ENCODE measurements at places on chromosomes 12 and 14. TPM values are rescaled to one million over a fixed set of nuclear protein-coding genes. Genes with fewer than 3 reads are reported as not detected.

DNA sequence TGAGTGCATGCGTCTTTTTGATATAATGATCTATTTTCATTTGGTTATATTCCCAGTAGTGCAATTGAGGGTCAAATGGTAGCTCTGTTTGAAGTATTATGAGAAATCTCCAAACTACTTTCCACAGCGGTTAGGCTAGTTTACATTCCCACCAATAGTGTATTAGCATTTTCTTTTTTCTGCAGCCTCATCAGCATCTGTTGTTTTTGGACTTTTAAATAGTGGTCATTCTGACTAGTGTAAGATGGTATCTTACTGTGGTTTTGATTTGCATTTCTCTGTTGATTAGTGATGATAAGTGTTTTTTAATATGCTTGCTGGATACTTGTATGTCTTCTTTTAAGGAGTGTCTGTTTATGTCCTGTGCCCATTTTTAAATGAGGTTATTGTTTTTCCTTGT lies 3.7 kb upstream of the KLRC1 start:
- DNase-seq: no peak

Gene DNAAF2
- 18.9 TPM for total RNA-seq

Gene GPR132
- total RNA-seq: 16.8 TPM

DNA sequence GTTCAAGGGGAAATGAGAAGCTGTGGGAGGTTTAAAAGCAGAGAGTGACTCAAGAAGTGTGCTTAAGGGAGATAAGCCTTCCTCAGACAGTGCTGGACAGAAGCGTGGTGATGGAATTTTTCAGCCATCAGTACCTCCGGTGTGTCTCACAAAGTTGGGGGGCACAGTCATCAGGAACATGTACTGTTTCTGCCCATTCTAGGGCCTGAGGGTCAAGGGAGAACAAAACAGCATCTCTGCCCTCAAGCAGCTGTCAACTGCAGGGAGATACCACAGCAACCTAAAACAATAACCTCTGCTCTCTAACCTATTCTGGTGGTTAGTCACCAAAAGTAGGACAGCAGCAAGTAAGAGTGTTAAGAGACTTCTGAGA lies 2.0 kb upstream of the STON2 start:
- no peak for DNase-seq

Gene C1QL4
- total RNA-seq: not detected

GRCh38 chr12:68170726-68171125 lies 11.2 kb upstream of the IFNG start:
- DNase-seq: no peak

DNA sequence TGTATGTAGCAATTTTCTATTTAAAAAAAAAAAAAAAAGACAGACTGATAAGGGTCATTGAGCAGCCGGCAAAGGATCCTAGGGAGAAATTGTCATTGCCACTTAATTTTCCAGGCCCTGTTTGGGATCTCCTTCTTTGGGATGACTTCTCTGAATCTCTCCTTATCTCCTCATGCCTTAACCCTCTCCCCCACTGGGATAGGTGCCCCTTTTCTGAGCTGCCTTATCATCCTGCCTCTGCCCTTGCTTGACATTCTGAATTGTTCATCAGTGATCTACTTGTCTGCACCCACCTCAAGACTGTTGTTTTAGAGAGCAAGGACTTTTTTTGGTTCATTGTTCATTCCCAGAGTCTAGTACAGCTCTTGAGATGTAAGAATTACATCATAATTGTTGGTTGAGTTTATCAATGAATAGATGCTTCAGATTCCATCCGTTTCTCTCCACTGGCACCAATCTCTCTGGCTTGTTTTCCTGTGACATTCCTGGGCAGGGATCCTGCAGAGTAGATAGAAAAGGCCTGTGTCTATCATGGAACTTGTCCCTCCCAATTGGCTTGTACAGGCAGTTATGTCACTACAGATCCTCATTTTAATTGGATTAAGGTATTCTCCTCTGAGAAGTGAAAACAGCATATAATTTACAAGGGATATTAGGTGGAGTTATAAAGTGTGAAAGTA lies 42.6 kb downstream of the SOCS2 start:
- DNase-seq: no peak

- no peak for DNase-seq
Measured at GRCh38 chr14:72401632-72402376, 469.6 kb downstream of the RGS6 start.

Gene RHNO1
- total RNA-seq: 22.6 TPM

DNA sequence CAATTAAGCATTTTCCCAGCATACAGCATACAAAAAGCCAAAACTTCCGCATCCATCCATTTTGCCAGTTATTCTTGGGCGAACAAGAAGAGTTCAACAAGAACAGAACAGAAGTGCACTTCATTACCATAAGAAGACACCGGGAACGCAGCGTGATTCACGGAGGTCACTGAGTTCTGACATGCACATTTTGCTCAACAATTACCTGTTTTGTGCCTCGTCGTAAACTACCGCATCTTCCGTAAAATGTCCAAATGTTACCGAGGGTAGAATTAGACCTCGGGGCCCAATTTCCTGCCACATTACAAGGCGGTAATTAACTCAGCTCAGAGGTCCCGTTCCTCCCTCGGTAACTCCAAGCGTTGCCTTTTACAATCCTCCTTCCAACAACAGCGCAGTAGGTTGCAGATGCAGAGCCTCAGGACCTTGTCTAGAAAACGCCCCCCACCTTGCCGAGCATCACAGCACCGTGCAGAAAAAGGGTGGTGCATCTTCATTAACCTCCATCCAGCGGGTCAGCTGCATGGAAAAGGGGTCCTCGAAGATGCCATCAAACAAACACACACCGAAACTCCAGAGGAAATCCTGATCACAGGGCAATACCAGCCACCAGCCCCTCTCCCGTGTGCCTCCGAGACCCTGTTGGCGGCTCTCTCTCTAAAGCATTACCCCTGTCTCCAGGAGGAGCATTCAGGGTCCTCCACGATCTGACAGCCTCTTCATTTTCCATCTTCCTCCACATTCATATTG lies 125.2 kb downstream of the BCL11B start:
- DNase-seq: no peak

DNA sequence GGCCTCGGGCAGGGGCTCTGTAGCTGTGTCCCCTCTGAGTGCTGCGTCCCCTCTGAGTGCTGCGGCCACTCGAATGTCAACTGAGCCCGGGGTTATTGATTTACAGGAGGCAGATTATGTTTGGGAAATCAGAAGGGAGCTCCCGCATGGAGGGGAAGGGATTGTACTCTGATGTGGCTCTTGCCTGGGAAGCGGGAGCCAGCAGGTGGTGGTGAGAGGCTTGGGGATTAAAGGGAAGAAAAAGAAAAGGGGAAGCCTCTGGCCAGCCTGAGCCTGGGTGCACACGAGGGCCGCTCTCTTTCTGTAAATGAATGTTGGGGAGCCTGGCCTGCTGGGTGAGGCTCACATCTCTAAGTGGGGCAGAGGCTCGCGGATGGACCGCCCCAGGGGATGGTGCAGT lies 143.7 kb downstream of the AACS start:
- DNase-seq: no peak

Gene KIF21A
- 22.4 TPM for total RNA-seq

GRCh38 chr14:23153851-23154796 lies 29.3 kb downstream of the SLC7A8 start:
- DNase-seq: no peak

DNA sequence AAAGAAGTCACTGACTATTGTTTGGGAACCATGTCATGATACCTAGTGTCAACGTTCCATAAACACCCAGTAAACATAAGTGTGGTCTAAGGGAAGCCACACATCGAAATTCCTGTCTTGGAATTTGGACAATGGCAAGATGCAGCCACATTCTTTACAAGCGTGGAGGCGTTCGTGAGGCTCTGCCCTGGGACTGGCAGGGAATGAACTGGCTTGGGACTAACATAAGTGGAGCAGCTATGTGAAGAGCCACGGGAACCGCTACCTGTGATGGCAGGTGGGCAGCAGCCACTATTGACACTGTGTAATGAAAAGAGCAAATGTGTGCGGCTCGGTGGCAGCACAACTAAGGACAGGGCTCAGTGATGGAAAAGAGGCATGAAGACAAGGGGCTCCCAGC lies 10.0 kb upstream of the NRIP2 start:
- no peak for DNase-seq

Gene LTBR
- 1.0 TPM for total RNA-seq

GRCh38 chr14:23093991-23094665 lies 808 bp downstream of the ACIN1 start:
- DNase-seq: no peak

DNA sequence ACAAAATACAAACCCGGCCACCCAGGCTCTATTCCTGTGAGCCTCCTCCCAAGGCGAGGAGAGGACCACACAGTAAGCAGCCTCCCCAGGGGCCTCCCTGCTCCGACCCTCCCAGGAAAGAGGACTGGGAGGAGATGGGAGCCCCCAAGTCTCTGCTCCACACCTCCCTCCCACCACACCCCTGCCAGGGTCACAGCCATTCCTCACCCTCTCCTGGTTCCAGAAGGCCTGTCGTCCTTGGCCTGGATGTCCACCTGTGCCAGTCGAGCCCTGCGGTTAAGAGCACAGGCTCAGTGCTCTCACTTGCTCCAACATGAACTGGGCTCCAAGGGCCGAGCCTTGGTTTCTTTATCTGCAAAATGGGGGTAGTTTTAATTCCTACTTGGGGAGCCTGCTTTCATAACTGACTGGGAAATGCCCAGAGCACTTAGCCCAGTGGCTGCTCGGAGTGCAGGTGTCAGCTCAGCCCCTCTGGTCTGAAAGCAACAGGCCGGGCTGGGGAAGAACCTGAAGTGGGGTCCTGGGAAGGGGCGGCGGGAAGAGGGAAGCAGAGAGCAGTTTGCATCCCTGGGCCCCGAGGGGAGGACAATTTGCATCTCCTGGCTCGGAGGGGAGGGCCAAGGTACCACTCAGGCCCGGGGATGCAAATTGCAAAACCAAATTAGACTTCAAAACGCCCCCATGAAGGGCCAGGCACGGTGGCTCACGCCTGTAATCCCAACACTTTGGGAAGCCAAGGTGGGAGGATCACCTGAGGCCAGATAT lies 23.6 kb downstream of the TCHP start:
- no peak for DNase-seq

DNA sequence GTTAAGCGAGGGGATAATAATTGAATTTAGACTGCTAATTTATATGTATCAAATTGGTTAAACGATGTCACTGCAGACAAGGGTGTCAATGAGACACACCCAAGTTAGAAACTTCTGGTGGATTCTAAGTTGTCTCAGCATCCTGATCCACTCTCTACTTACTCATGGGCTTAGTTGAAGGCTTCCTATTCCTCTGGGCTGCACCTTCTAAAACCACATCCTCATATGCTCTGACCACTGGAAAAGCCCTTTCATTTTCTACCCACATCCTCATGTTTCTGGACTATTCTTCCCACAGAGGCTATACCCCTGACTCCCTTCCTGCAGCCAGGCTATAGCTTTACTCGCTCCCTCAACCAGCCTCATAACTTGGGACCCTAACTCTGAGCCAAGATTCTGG lies 493.8 kb downstream of the VRK1 start:
- no peak for DNase-seq

DNA sequence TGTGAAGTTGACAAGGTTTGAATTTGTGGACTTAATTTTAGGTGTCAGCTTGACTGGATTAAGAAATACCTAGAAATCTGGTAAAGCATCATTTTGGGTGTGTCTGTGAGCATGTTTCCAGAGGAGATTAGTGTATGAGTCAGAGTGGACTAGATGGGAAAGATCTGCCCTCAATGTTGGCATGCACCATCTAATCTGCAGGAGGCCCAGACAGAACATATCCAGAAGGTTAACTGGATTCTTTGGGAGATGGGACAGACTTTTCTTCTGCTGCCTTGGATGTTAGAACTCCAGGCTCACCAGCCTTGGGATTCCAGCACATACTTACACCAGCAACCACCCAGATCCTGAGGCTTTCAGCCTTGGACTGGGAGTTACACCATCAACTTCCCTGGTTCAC lies 14.1 kb downstream of the SGPP1 start:
- DNase-seq: no peak

GRCh38 chr12:32120419-32120818 lies 13.8 kb downstream of the BICD1 start:
- no peak for DNase-seq

Gene ALG10B
- total RNA-seq: 10.2 TPM

- DNase-seq: no peak
Measured at GRCh38 chr12:3167636-3168035, 90.5 kb downstream of the TSPAN9 start.

- DNase-seq: no peak
Measured at GRCh38 chr14:101408077-101408831, 153.0 kb upstream of the DIO3 start.

GRCh38 chr14:104732931-104733681 lies 9.1 kb downstream of the ADSS1 start:
- DNase-seq: no peak

GRCh38 chr12:52689239-52689638 lies 9.0 kb upstream of the KRT1 start:
- no peak for DNase-seq

- no peak for DNase-seq
Measured at GRCh38 chr12:12214201-12214600, 52.6 kb downstream of the LRP6 start.

Gene NRL
- total RNA-seq: 2.3 TPM

Gene ASCL1
- total RNA-seq: not detected

- DNase-seq: no peak
Measured at GRCh38 chr12:101111441-101111840, 98.6 kb downstream of the SLC5A8 start.

DNA sequence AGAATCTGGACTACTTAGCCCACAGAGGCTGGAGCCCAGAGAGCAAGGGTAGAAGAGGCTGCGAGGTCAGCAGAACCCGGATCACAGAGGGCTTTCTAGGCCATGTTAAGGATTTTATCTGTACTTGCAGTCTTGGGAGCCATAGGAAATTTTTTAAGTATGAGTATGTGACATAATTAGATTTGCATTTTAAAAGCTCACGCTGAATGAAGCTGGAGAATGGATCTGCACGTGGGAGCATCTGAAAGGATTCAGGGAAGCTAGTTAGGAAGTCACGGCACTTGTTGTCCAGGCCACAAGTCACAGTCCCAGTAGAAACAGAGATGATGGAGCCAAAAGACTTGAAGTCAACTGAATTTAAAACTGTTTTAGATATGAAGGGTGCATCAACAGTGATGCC lies 14.1 kb downstream of the CORO1C start:
- DNase-seq: no peak

Gene KRT74
- total RNA-seq: not detected

DNA sequence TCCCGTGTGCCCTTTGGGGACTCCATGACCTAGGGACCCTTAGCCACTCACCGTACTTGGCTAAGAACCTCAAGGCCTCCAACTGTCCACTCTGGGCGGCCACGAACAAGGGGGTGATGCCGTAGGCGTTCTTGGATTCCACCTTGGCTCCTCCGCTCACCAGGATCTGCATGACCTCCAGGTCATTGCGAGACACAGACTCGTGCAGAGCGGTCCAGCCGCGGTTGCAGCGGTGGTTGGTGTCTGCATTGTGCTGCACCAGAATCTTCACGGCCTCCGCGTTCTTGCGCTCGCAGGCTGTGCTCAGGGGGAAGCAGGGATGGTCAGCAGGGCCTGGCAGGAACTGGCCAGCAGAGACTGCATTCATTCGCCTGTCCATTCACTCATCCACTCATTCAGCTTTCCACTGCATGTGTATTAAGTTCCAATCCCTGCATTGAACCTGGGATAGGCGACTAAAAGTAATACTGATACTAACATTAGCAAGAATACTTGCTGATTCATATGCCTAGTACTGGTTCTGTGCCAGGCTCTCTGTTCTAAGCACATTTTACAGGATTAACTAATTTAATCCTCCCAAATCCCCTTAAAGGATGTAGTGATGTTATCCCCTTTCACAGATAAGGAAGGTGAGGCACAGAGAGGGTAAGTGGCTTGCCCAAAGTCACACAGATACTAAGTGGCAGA lies 23.9 kb downstream of the FAM181A start:
- no peak for DNase-seq

- no peak for DNase-seq
Measured at GRCh38 chr12:26512213-26512612, 316.8 kb downstream of the SSPN start.
